ENCODE measurements at places on chromosomes 2 and 18. TPM values are rescaled to one million over a fixed set of nuclear protein-coding genes. Genes with fewer than 3 reads are reported as not detected.
A peak's percentile ranks its signal among the peaks of the same experiment; 100 is the strongest.

The LIMS3 gene
- 21.7 TPM for total RNA-seq

The E2F6 gene
- total RNA-seq = 13.4 TPM

The HNMT gene
- total RNA-seq = 35.8 TPM

The ZEB2 gene
- 174 TPM for total RNA-seq

The ABCG8 gene
- total RNA-seq = not detected

The SPEG gene
- total RNA-seq = 261 TPM

The SERPINB2 gene
- total RNA-seq = 2.0 TPM

The INPP1 gene
- total RNA-seq = 31.8 TPM

The ACVR1 gene
- 47.8 TPM for total RNA-seq

The CEP76 gene
- total RNA-seq = 3.9 TPM

The LYPD6B gene
- total RNA-seq = not detected

The TMEM150A gene
- total RNA-seq = 13.9 TPM

The HMSD gene
- 0.16 TPM for total RNA-seq

DNA sequence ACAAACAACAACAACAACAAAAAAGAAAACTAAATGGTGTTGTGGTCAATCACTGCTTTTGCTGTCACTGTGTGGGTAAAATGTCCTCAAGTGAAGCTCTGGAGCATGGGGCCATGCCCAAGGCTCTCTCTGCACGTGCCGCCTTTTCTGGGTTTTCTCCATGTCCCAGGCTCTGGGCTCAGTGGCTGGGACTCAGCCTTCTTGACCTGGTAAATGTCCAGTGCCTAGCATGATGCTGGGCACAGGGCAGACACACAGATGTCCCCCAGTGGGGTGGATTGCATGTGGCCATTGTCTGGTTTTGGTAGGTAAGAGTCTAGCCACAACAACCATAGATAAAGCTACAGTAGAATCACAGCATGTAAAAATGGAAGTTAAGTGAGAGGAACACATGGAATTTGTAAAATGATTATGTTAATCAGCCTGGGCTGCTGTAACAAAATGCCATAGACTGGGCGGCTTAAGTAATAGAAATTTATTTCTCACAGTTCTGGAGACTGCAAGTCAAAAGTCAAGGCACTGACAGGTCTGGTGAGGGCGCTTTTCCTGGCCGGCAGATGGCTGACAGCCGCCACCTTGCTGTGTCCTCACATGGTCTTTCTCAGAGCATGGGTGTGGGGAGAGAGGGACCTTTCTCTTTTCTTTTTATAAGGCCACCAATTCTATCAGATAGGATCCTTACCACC is 174.4 kb downstream of the ACOXL start:
- H3K27ac ChIP-seq = no peak overlapping the region
- H3K4me1 ChIP-seq = no peaks in the 10 kb centered on the region
- H3K27me3 ChIP-seq = no peaks in the 10 kb centered on the region
- no peak overlapping the region for H3K4me3 ChIP-seq
- no peaks in the 10 kb centered on the region for H3K36me3 ChIP-seq

- no peaks in the 10 kb centered on the region for H3K36me3 ChIP-seq
- H3K27me3 ChIP-seq = no peaks in the 10 kb centered on the region
- H3K4me1 ChIP-seq = no peaks in the 10 kb centered on the region
These were observed 576 bp downstream of the NYAP2 start for GRCh38 chr2:225400060-225400511.

- no peak overlapping the region for H3K27ac ChIP-seq
- no peak overlapping the region for H3K4me3 ChIP-seq
- H3K4me1 ChIP-seq = no peaks in the 10 kb centered on the region
- H3K36me3 ChIP-seq = no peaks in the 10 kb centered on the region
- no peak for DNase-seq
These were observed 235.0 kb downstream of the IRS1 start for GRCh38 chr2:226564667-226565066.

DNA sequence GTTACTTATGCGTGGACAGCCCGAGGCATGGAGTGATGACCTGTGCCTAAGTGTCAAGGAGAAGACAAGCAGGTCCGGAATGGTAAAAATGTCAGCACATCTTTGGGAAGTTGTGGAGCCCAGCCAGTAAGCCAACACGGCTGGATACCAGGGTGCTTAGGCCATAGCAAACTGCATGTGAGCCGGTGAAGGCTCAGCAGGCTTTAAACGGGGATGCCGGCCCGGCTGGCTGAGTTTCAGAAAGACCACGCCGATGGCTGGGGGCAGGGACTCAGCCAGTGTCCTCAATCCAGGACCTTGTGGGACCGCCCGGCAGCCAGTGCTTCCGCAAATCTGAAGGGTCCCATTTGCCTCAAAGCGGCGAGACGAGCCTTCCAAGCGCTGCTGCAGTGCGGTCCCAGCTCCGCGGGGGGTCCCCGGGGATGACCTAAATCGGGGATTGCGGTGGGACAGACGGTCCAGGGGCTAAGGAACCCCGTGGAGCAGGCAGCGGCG is 946 bp upstream of the AGAP1 start:
- no peaks in the 10 kb centered on the region for H3K4me1 ChIP-seq
- DNase-seq = peak; percentile 78
- no peaks in the 10 kb centered on the region for H3K27me3 ChIP-seq
- H3K4me3 ChIP-seq = no peak overlapping the region
- H3K27ac ChIP-seq = no peak overlapping the region
- no peaks in the 10 kb centered on the region for H3K36me3 ChIP-seq

GRCh38 chr2:144381716-144382115 is 138.2 kb downstream of the ZEB2 start:
- peaks cover 2% of the 10 kb centered on the region for H3K4me1 ChIP-seq
- no peaks in the 10 kb centered on the region for H3K27me3 ChIP-seq
- no peak for DNase-seq
- H3K36me3 ChIP-seq = no peaks in the 10 kb centered on the region

DNA sequence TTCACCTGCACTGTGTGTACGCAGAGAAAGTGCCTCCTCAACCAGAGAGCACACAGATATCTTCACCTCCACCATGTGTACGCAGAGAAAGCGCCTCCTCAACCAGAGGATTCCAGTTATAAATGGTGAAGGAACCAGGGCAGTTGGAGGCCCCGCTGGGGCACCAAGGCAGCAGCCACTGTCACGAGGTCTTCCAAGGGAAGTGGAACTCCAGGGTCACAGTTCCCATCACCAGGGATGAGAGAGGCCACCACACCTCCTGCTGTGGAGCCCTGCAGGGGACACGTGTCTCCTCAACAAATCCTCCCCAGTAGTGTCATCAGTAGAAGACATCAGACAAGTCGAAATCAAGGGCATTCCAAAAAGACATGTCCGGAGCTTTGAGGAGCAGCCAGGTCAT is 28.2 kb upstream of the NFATC1 start:
- no peak for DNase-seq
- no peaks in the 10 kb centered on the region for H3K27me3 ChIP-seq
- no peak overlapping the region for H3K4me3 ChIP-seq
- peaks cover 7% of the 10 kb centered on the region for H3K36me3 ChIP-seq
- no peaks in the 10 kb centered on the region for H3K4me1 ChIP-seq

GRCh38 chr2:8514796-8515758 is 166.8 kb upstream of the ID2 start:
- no peak overlapping the region for H3K4me3 ChIP-seq
- H3K36me3 ChIP-seq = no peaks in the 10 kb centered on the region
- H3K27ac ChIP-seq = no peak overlapping the region
- H3K27me3 ChIP-seq = no peaks in the 10 kb centered on the region
- peak; percentile 58 for DNase-seq
- peaks cover 3% of the 10 kb centered on the region for H3K4me1 ChIP-seq

- no peaks in the 10 kb centered on the region for H3K4me1 ChIP-seq
- no peak overlapping the region for H3K27ac ChIP-seq
- no peak overlapping the region for H3K4me3 ChIP-seq
- H3K27me3 ChIP-seq = no peaks in the 10 kb centered on the region
- no peaks in the 10 kb centered on the region for H3K36me3 ChIP-seq
These were observed 115.1 kb downstream of the CMPK2 start for GRCh38 chr2:6750411-6751158.

DNA sequence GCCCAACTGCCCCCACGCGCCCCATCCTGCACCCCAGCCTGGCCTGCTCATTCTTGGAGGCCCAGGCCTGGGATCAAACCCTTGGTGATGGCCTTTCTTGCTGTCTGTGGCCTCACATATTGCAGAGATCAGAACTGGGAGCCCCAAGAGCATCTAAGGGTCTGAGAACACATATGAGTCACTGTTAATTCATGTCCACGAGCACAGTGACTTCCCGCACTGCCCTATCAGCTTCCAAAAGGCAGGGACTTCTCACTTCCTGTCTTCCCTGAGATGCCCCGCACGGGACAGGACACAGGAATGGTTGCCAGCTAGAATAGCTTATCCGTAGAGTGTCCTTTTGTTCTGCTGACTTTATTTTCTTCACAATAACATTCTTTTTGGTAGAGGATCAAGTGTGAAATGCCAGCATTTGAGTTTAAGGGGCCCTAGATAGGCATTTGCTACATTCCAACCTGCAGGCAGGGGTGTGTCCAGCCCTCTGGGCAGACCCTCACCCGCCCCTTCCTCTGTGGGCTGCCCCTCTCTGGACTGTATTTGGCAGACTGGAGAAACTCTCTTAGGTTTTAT is 21.1 kb upstream of the CELF4 start:
- DNase-seq = no peak
- no peak overlapping the region for H3K27ac ChIP-seq
- no peaks in the 10 kb centered on the region for H3K27me3 ChIP-seq
- no peaks in the 10 kb centered on the region for H3K36me3 ChIP-seq

DNA sequence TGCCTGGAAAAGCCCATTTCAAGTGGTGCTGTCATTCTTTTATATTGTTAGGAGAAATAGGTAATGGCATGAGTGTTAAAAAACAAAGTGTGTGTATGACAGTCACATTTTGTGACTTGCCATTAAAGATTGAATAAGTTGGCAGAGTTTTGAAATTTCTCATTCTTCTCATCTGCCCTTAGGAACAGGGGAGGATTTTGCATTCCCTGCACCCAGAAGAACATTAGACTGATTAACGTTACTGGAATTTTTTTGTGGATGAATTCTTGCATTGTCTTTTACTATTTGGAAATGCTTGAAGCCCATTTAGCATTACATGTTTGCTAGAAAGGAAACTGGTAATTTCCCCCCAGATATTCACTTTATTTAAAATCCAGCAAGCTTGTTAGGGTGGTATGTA is 162.2 kb downstream of the BABAM2 start:
- DNase-seq = no peak
- no peaks in the 10 kb centered on the region for H3K36me3 ChIP-seq
- no peak overlapping the region for H3K27ac ChIP-seq
- peaks cover 3% of the 10 kb centered on the region for H3K4me1 ChIP-seq

- H3K36me3 ChIP-seq = no peaks in the 10 kb centered on the region
- DNase-seq = no peak
- no peak overlapping the region for H3K4me3 ChIP-seq
- no peaks in the 10 kb centered on the region for H3K4me1 ChIP-seq
- H3K27me3 ChIP-seq = no peaks in the 10 kb centered on the region
These were observed 1.8 kb upstream of the KCNF1 start for GRCh38 chr2:10909996-10910341.

- H3K36me3 ChIP-seq = no peaks in the 10 kb centered on the region
- no peak for DNase-seq
- no peaks in the 10 kb centered on the region for H3K27me3 ChIP-seq
- H3K27ac ChIP-seq = no peak overlapping the region
- H3K4me1 ChIP-seq = no peaks in the 10 kb centered on the region
These were observed 3.4 kb downstream of the CGREF1 start for GRCh38 chr2:27115519-27115918.

- no peaks in the 10 kb centered on the region for H3K36me3 ChIP-seq
- no peaks in the 10 kb centered on the region for H3K27me3 ChIP-seq
- no peak for DNase-seq
- H3K4me1 ChIP-seq = no peaks in the 10 kb centered on the region
These were observed 32.4 kb upstream of the TMEM131 start for GRCh38 chr2:98028101-98028561.

DNA sequence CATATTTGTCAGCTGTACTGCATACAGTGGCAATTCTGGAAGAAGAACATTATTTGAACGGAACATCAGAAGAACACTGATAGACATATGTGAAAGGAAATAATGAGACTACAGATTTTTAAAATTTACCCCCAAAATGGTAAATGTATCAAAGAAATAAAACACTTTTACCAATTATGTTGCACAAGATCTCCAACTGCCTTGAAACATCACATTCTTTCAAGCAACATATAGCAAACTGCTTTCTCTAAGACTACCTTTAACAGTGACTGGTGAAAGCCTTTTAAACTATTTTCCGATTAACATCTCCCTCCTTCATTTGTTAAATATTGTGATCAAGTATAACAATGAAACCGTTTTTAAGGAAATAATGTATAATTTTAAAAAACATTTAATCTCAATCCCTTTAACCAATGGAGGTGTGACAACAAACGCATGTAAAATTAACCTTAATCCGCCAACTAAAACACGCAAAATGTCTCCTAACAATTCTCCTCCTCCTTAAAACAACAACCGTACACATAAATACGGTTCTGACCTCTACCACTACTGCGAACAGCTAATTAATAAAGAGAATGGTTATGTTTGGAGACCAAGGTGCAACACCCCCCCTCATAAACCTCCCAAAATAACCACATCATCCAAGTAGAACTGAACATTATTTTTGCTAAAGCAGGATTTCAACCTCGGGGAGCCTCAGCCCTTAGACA is 2.4 kb downstream of the FBXO11 start:
- no peaks in the 10 kb centered on the region for H3K36me3 ChIP-seq
- H3K4me3 ChIP-seq = peak overlapping the region; percentile 98
- no peaks in the 10 kb centered on the region for H3K4me1 ChIP-seq
- H3K27me3 ChIP-seq = no peaks in the 10 kb centered on the region
- no peak overlapping the region for H3K27ac ChIP-seq

DNA sequence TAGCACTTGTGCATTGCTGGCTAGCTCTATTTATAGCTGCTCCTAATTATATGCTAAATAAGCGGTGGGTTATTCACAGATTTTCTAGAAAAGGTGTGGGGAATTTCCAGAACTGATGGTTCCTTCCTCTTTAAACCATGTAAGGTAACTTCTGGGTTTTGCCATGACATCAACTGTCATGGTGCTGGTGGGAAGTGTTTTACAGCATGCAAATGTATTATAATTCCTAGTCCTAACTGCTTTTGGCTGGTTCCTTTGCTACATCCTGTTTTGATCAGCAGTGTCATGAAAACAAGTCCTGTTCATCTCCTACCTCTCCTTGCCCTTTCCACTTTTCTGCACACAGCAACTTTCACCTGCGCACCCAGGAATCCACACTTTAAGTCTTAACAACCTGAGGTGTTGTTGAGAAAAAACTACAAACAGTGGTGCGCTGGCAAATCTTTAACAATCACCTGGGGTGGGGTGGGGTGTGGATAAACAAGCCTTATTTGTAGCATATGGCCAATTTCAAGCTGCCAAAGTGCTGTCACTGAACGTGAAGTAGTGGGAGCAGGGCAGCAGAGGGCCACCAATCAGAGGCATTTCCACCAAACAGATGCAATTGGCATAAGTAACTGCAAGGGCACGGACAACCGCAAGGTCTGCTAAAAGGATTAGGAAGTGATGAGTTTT is 33.4 kb upstream of the SKOR2 start:
- H3K36me3 ChIP-seq = no peaks in the 10 kb centered on the region
- no peak overlapping the region for H3K27ac ChIP-seq
- no peak for DNase-seq
- H3K27me3 ChIP-seq = no peaks in the 10 kb centered on the region
- no peak overlapping the region for H3K4me3 ChIP-seq
- no peaks in the 10 kb centered on the region for H3K4me1 ChIP-seq

GRCh38 chr2:163713534-163714311 is 22.1 kb downstream of the FIGN start:
- no peak overlapping the region for H3K4me3 ChIP-seq
- H3K27me3 ChIP-seq = no peaks in the 10 kb centered on the region
- no peaks in the 10 kb centered on the region for H3K36me3 ChIP-seq
- DNase-seq = no peak
- H3K27ac ChIP-seq = no peak overlapping the region
- H3K4me1 ChIP-seq = peaks cover 16% of the 10 kb centered on the region

- H3K27ac ChIP-seq = no peak overlapping the region
- no peaks in the 10 kb centered on the region for H3K4me1 ChIP-seq
- no peak overlapping the region for H3K4me3 ChIP-seq
- no peaks in the 10 kb centered on the region for H3K27me3 ChIP-seq
- no peaks in the 10 kb centered on the region for H3K36me3 ChIP-seq
- no peak for DNase-seq
These were observed 206.2 kb upstream of the PXDN start for GRCh38 chr2:1950474-1950873.
